GM03348 (cell line): ENCODE measurements at places on chromosomes 13 and 19.
A peak's percentile ranks its signal among the peaks of the same experiment; 100 is the strongest.

DNA sequence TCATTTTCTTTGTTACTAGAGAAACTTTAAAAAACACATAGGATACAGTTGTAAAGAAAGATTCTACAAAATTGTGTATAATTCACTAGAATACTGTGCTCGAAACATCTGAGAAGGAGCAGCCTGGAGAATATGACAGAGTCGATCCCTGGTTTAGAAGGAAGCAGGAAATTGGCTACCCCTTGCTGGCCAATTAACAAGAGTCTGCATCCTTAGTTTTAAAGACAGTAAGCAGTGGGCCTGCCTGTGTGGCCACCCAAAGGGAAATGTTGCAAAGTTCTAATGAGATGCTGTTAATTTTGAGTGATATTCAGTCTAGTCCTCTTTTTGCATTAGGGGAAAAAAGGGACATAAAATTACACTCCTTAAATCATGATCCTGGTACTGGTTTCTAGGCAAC, 988.6 kb downstream of the PCDH17 start:
- no peak for DNase-seq

GRCh38 chr13:101523154-101524131, 71.0 kb downstream of the ITGBL1 start:
- DNase-seq, result peak; percentile 45

- DNase-seq, result peak; percentile 65
Observed at GRCh38 chr13:106083620-106084350, 451.7 kb downstream of the EFNB2 start.

DNA sequence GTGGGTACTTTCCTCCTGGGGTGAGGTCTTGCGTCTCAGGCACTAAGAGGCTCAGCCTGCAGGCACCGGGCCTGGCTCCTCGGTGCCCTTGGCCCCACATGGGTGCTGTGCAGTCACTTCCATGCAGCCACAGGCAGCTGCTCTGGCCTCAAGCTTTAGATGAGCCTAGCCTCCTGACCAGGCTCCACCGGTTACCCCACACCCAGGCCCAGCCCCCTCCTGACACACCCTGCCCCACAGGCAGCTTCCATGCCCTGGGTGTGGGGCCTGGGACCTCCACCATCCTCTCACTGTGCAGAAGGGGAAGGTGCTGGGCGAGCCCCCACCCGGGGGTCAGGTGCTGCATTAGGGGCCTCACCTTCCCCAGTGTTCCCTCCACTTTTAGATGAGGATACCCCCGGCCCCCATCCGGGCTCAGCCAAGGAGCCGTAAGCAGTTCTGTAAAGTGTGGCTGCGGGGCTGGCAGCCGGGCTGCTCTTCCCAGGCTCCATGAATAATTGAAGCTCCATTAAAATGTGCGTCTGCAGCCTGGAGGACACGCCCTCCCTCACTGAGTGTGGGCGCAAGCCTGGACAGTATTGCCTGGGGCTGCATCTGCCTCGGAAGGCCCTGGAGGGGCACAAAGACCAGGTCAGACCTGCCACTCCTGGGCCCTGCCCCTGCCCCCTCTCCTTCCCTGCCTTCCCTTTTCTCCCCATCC, 72.5 kb upstream of the KCTD15 start:
- no peak for DNase-seq

DNA sequence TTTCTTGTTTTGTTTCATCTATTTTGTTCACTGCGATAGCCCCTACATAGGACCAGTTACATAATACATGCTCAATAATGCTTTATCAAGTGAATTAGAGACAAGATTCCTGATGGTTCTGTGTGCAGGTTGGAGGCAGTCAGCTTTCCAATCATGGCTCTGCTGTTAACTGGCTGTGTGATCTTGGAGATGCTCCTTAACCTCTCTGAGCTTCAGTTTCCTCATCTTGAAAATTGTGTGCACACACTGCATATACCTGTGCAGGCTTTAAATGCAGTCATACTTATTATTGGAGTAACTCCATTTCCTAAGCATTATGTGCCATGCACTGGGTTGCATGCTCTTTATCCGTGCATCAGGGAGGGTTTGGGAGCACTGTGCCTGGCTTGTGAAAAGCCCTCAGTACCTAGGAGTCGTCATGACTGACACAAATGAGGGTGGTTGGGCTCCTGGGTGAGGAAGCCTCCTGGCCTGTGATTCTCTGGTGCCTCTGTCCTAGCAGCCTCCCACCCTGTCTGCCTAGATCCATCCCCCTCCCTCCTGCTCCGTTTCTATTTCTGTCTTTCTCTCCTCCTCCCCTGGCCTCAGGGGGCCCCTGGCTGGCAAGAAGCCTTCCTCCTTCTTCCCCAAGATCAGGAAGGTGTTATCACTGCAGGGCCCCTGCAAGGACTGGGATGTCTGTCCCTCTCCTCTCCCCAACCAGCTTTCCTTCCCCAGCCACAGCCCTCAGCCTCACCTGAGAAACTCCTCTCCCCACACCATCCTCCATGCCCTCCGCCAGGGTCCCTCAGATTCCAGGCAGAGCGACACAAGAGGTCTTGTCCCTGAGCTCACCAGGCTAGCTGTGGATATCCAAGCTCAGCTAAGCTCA, 8.7 kb downstream of the IFNL1 start:
- no peak for DNase-seq
